ENCODE measurements at places on chromosomes 4 and X.

- no peak for DNase-seq
Observed at GRCh38 chr4:1470816-1471442, 64.7 kb upstream of the NKX1-1 start.

DNA sequence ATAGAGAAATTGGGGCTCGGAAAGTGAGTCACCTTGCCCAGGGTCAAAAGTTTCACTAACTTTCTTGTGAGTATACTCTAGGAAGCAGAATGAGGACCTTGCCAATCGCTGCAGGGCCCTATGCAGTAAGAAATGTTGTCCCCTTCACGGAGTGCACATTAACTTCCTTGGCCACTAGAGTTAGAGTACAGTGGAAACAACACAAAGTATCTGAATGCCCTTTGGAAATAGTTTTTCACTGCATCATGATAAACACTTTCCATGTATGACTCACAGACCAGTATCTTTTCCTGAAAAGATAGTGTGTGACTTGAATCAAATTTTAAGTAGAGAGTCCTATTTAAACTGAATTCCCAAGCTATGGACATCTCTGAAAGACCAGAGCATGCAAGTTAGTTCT lies 45.5 kb upstream of the STK26 start:
- no peak for DNase-seq

- peak; percentile 86 for DNase-seq
Observed at GRCh38 chr4:183504930-183505610, at the start of gene ING2. Gene ING2 (plus strand): TSS chr4:183505058. CDS start chr4:183505196, 138 bp downstream.

DNA sequence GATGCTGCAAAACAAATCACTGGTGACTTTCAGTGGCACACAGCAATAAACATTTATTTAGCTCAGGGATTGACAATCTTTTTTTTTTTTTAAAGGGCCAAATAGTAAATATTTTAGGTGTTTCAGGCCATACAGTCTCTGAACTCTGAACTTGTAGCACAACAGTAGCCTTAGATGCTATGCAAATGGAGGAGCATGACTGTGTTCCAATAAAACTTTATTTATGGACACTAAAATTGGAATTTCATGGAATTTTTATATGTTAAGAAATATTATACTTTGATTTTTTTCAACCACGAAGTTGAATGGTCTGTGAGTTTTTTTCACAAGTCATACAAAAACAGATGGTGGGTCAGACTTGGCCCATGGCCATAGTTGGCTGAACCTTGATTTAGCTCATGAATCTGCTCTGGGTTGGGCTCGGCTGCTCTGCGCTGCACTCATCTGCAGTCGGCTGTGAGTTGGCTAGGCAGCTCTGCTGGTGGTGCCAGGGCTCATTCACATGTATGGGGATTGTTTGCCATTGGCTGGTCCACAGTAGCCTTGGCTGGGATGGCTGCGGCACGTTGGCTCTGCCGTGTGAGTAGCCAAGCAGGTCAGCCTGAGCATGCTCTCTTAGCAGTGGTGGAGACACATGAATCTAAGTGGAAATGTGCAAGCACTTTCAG lies 231.7 kb upstream of the PGRMC2 start:
- peak; percentile 35 for DNase-seq

- DNase-seq = no peak
Observed at GRCh38 chr4:74618659-74619058, 173.7 kb downstream of the AREG start.

Measured in NCI-H69 (cell line).